ENCODE measurements at places on chromosomes 5 and 9.

DNA sequence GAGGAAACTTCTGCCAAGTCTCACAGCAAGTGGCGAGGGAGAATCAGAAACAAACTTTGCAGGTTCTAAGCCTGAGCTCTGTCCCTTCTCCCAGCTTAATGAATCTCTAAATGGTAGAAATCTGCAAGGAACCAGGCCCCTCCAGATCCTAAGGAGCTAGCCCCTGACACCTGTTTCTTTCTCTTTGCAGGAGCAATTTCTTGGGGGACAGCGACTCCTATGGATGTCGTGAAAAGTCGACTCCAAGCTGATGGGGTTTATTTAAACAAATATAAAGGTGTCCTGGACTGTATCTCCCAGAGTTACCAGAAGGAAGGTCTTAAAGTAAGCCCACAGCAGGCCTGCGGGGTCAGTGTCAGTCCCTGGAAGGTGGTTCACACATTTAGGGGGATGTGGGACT is 21.8 kb downstream of the IL9 start:
- no peak for DNase-seq

GRCh38 chr5:60232036-60232795 is 338.7 kb upstream of the PDE4D start:
- no peak for DNase-seq

DNA sequence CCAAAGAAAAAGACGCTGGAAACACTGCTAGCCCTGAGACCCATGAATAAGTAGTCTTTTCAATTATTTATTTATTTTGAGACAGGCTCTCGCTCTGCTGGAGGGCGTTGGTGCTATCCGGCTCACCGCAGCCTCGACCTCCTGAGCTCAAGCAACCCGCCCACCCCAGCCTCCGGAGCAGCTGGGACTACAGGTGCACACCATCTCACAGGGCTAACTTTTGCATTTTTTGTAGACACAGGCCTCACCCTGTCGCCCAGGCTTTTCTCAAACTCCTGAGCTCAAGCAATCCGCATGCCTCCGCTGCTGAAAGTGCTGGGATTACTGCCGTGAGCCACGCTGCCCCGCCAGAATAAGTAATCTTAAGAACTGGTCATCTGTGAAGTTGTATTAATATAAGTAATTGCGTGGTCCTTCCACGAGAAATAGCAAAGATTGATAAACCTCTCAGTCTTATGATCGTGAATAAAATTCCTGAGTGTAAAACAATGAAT is 1.6 kb downstream of the ANXA2R start:
- DNase-seq: no peak

DNA sequence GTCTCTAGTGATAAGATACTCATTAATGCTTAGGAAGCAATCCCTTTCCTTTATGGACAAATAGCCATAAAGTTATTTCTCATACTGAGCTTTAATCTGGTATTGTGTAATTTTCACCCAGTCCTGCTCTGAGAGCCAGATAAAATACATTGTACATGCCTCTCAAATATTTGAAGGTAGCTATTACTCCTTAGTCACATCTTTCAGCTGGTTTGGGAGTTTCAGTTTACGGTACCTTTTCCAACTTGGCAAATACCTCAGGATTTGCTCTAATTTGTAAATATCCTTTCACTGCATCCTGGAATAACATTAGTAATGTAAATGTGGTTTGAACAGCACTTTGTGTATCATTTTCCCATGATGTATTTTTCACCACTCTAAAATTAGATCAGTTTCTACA is 47.4 kb downstream of the ABHD17B start:
- no peak for DNase-seq

DNA sequence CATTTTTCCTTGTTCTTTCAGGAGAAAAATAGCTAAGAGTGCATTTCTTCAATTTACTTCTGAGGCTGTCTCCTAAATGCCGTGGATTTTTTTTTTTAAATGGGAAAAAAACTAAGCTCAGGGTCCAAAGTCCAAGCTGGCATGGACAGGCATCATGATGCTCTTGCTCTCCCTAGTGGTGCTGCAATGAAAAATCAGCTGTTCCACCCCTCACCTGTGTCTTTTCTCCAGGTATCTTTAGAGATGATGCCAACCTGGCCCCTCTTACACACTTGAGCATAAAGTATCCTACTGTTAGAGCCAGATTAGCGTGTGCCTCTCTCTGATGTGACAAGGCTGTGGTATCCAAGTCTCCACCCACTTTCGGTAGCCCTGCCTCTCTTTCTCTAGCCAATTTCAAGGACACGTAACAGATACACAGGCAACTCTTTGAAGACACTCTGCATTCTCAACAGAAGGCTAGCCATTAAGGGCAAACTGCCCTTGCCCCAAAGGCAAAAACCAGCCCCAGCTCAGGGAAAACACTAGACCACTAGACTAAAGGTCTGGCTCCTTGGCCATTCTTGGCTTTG is 208.8 kb downstream of the SAXO1 start:
- no peak for DNase-seq

GRCh38 chr9:134325813-134326723 is at the start of gene RXRA:
Gene RXRA, plus strand, starts transcription at chr9:134326455. Its CDS starts 177 bp downstream, at chr9:134326632.
- DNase-seq: peak; percentile 77

DNA sequence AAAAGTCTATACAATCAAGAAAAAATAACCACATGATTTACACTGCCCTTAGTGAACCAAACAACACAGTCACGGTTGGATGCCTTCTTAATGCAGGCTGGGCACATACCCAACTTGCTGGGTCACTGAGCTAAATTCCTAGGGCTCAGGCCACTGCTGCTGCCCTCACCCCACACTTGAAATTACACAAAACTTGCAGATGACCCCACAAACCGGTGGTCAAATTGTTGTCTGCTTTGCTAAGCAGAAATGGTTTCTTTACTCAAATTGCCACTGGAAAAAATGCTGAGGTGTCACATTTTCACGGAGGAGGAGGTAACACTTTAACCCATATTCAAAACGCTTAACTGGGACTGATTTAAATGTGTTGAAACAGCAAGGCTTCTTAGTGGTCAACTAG is 62.4 kb downstream of the HMHB1 start:
- DNase-seq: peak; percentile 48

- no peak for DNase-seq
Observed at GRCh38 chr5:314676-315487, 6.6 kb upstream of the AHRR start.

GRCh38 chr5:56211298-56211865 is 21.7 kb downstream of the ANKRD55 start:
- DNase-seq: peak; percentile 68

DNA sequence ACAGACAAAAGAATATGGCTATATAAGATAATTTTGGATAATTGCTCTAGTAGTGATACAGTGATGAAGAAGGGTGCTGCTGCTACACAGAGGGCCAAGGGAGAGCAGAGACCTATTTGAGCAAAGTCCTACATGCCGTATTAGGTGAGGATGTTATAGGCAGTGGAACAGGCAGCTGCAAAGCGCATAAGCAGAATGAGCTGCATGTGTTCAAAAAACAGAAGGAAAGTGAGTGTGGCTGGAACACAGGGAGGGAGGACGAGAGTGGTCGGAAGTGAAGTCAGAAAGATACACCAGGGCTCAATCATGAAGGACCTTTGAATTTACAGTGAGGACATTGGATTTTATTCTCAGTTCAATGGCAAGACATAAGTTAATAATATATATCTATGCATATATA is 35.4 kb downstream of the ITGA2 start:
- no peak for DNase-seq

GRCh38 chr5:109558364-109558763 is 131.4 kb upstream of the MAN2A1 start:
- no peak for DNase-seq

GRCh38 chr5:173530547-173530946 is 85.9 kb downstream of the BOD1 start:
- DNase-seq: no peak

GRCh38 chr9:26880262-26880661 is 12.3 kb downstream of the CAAP1 start:
- no peak for DNase-seq

DNA sequence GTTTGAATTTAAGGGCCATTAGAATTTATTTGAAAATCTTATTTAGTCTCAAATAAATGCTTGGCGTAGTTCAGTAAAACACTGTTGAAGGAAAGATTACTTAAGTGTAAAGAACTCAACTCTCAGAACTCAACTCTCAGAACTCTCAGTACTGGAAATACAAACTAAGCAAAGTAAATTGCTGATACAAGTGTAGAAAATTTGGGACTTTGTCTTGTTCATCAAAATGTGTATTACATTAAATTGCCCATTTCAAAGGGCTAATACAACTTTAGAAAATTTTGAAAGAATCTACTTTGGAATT is 99.4 kb downstream of the CSNK1G3 start:
- no peak for DNase-seq

DNA sequence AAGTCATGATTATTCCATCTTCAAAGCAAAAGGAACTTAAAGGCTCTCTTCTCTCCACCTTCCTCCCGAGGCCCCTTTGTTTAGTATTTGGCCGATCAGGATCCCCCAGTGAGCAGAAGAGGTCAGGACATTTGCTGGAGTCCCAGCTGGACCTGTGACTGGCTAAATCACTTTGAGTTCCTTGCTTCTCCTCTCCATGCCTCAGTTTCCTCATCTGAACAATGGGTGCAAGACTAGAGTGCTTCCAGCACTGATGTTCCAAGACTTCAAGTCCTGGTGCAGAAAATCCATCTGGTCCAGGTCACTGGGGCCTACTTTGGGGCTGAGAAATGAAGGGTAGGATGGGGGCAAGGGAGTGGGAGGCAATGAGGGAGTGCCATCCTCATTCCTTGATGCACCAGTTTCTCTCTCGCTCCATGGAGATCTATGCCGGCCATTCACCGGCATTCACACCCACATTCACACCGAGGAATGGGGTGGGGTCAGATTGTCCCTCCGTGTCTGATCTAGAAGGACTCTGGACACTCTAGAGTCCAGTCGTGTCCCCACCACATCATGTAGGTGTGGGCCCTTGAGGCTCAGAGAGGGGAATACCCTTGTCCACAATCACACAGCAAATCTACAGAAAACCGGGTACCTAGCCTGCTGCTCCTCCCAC is 38.7 kb upstream of the IL17B start:
- no peak for DNase-seq

DNA sequence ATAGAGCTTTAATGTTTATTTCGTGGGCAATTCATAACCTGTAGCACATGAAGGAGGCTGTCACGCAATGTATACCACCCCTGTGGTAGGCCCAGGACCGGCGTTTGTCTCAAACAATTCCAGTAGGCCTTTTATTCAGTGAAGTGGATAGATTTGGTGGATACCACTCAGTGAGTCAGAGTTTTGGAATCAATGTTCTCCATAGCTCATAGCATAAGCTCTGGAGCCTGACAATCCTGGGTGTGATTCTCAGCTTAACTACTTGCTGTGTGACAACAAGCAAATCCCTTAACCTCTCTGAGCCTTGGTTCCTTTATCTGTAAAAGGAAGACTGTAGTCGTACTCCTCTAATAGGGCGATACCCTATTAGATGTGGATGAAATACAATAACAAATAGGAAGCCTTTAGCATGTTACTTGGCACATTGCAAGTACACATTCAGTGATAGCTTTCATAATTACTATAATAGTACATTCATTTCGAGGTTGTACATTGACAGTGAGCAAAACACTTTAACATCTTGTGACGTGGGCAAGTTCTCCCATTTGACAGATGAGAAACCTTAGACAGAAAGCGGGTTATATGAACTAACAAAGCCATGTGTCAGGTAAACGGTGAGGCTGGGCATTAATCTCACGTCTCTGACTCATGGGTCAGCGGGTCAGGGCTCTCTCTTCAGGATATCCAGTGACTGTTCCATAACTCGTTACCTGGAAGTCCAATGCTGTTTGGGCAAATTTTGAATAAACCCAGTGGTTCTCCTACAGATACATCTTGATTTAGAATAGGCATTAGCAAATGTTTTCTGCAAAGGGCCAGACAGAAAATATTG is 130.8 kb downstream of the C9orf152 start:
- peak; percentile 66 for DNase-seq

DNA sequence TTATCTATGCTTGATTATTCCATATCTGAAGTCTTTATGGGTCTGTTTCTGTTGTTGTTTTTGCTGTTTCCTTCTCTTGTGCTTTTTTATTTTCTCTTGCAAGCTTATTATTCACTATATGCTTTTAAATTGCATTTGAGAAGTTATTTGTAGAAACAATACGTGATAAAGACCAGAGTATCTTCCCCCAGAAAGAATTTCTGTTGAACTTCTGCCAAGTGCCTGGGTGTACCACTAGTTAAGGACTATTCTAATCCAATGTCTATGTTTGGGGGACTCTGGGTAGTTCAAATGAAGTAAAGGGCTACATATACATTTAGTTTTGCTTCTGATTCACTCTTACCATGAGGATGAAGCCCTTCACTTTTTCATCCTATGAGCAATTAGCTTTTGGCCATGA is 54.3 kb downstream of the SLF1 start:
- no peak for DNase-seq

- DNase-seq: no peak
Observed at GRCh38 chr5:17463653-17464052, 34.4 kb upstream of the TAF11L2 start.

DNA sequence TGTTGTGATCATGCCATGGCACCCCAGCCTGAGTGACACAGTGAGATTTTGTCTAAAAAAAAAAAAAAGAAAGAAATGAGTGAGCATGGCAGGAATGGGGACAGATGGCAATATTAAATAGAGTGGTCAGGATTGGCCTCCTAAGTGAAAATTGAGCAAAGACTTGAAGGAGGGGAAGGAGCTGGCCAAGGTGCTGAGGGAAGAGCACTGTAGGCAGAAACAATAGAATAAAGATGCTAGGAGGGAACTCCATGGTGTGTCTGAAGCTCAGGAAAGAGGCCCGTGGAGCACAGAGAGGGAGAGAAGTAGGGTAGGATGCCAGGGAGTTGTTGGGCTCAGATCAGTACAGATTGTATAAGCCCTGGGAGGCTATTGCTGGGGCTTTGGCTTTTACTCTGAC is 64.4 kb upstream of the PCAT7 start:
- DNase-seq: no peak

GRCh38 chr5:141852448-141852847 is 25.8 kb downstream of the PCDH1 start:
- DNase-seq: no peak

DNA sequence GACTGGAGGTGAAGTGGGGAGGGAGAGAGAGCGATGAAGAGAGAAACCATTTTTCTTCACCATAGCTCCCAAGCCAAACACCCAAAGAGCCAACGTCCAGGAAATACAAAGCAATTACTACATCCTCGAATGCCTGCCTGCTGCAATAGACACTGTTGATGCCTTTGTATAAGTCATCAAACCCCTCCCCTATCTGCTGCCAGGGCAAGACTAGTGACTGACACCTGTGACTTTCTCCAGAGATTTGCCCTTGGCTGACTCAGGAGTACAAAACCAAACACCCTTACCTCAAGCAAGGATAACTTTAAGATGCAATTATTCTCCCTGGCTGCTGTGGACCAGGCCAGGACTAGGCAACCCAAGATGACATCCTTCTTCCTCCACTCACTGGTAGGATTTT is 81.8 kb upstream of the RASA1 start:
- no peak for DNase-seq

GRCh38 chr5:42970636-42971559 is 69.2 kb downstream of the ANXA2R start:
- no peak for DNase-seq

DNA sequence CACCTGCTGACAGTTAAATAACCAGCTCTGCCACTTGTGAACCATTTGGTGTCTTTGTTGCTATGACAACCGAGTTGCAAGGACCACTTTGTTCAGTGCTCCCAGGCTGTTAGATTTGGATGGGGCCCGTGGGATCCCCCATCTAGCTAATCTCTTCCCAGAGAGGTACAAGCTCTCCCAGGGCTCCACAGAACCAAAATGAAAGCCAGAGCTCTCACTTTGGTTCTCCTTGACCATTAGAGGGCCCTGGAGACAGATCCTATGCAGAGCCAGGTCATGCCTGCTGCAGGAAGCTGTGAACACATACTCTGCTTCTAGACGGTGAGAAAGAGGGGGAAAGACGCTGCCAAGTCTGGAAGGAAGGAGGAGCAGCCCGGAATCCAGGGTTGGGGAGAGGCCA is 224.6 kb downstream of the GABBR2 start:
- peak; percentile 54 for DNase-seq
